ENCODE measurements at places on chromosomes 1 and 21.
A peak's percentile ranks its signal among the peaks of the same experiment; 100 is the strongest.

- no peak for DNase-seq
Observed at GRCh38 chr1:90959352-90960206, 62.3 kb downstream of the ZNF644 start.

GRCh38 chr1:41726899-41727748, 191.6 kb downstream of the HIVEP3 start:
- no peak for DNase-seq

DNA sequence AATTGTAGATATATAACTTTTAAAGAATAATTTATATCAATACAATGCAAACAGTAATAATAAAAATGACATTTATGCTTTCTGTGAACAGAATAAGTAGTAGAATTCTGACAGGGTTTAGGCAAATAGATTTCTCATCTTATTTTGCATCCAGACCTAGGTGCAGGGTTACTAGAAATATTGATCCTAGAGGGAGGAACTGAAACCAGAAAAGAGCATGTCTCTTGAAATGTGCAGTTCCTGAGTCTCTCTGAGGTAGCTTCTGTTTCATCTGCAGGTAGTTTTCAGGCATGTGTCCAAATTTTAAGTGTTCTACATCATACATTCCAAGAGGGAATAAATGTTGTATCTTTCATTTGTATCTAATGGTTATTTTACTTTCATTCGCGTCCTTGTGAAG, 631.9 kb upstream of the ADGRL4 start:
- DNase-seq = no peak

DNA sequence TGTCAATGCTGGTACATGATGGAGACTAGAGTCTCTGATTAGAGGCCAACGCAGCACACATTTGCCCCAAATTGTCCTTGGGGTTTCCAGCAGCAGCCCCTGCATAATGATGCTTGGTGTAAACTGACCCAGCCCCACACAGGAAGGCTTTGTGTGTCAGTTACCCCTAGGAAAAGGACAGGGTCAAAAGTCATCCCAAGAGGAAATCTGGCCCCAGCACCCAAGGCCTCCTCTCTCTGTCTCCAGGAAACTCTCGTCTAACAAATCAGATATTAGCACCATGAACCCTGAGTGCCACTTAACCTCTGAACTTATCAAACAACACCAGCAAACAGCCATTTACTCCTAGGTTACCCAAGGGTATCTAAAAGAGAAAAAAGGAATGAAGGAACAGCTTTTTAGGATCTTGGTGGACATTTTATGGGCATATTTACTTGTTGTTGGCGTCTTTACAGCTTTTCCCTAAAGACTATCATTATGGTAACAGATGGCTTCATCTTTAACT, 84.5 kb downstream of the PSMG1 start:
- DNase-seq = no peak

DNA sequence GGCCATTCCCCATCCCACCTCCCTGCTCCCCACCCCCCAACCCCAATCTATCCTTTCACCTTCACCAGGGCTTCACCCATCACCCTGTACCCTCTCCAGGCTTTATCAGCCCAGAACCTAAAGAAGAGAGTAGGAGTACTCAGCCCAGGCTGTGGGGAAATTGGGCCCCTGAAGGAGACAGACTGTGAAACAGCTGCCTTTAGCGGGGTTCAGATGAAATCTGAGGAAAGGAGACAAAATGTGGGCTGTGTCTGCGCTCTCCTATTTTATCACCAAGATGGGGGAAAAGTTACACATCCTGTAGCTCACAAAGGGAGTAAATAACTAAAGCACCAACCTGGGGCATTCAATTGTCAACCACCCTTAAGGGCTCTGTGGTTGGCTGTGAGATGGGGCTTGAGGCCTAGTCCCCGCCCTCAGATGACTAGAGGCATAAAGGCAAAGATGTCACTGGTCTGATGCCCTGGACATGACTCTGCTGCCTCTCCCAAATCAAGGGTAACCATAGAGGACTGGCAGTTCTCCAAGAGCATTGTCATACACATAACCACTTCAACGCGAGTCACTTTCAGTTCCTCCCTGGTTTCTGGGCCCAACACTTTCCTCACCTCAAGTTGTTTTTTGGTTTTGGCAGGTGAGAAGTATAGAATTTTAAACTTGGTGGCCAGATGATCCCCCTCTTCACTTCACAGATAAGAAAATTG, 30.0 kb downstream of the SLC27A3 start:
- DNase-seq = peak; percentile 82
